GM23338 (cell line): ENCODE measurements at places on chromosomes 6 and 20. TPM values are rescaled to one million over a fixed set of nuclear protein-coding genes. Genes with fewer than 3 reads are reported as not detected.

- DNase-seq: no peak
These were observed 193.9 kb downstream of the MMUT start for GRCh38 chr6:49269190-49269589.

DNA sequence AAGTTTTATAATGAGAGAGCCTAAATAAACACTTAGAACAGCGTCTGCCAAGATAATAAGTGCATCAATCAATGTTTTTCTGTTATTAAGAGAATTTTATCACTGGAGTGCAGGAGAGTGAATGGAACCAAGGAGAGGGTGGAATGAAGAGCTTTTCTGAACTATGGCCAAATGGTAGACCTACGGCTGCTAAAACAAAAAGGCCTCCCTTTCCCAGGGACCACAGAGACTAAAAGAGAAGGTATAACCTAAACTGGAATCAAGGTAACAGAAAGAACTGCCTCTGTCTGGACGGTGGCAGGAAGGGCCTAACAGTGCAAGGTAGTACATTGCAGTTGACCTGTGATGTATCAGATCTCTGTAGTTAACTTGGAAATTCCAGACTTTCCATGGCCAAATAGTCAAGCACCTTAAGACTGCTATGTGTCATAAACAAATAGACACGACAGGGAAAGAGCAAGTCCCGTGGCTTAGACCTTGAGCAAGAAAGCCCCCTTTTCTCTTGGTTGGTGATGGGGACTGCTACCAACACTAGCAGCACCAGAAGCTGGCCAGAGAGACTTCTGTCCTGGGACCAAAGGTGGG is 5.5 kb downstream of the CNKSR3 start:
- no peak for DNase-seq

DNA sequence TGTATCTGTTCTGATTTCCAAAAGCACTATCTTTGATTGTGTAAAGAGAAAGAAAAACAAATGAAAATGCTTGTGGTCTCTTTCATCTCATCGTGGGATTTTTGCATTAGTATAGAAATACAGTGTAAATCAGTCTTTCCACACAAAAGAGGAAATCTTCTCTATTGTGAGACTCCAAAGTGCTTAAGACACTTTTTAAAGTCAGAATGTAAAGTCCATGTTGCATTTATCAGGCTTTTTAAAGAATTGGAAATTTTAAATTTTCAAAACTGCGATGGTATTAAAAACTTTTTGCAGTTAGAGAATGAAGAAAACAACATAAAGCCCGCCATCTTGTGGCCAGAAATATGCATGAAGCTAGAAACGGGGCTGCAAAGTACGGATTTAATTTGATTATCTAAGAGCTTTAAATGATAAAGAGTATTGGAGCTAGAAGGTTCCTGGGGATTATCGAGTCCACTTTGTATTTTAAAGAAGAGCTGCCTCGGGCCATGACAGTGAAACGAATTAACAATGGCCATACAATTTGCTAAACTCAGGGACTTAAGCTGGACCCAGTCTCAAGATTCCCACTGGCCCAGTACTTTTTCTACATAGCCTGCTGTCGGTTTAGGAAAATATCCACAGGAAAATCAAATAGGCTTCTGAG is 339.6 kb downstream of the ARHGAP18 start:
- peak; percentile 71 for DNase-seq

DNA sequence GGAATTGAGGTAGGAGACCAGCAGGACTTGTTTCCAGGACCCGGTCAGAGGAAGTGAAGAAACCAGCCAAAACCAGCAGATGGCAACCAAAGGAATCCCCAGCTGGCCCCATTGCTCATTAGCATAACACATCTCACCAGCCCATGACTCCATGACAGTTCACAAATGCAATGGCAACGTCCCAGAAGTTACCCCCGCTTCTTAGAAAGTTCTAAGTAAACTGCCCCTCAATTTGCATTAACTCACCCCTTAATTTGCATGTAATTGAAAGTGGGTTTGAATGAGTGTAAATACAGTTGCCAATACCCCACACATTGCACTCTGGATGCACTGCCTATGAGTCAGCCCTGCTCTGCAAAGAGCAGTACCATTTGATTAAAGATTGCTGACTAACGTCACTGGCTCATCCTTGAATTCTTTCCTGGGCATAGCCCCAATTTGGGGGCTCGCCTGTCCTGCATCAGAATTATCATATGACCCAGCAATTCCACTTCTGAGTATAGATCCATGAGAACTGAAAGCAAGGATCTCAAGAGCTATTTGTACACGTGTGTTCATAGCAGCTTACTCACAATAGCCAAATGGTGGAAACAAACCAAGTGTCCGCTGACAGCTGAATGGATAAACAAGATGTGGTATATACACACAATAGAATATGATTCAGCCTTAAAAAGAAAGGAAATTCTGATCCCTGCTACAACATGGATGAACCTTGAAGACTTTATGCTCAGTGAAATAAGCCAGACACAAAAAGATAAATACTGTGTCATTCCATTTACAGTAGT is 36.4 kb downstream of the MYLK4 start:
- no peak for DNase-seq

The BPIFB4 gene
- not detected in 2 replicates for total RNA-seq

The CALHM6 gene
- 0.27 and 1.6 TPM in 2 replicates for total RNA-seq

The APOBEC2 gene
- not detected in 2 replicates for total RNA-seq

The LZTS3 gene
- total RNA-seq: 29.4 and 40.7 TPM in 2 replicates

The MUC21 gene
- not detected in 2 replicates for total RNA-seq

The GJA10 gene
- not detected in 2 replicates for total RNA-seq
